ENCODE measurements at places on chromosomes 13 and 19. TPM values are rescaled to one million over a fixed set of nuclear protein-coding genes. Genes with fewer than 3 reads are reported as not detected.

C1QTNF9B gene
- 0.18 TPM for total RNA-seq

LNX2 gene
- 20.2 TPM for total RNA-seq

PDE4A gene
- total RNA-seq, result 3.3 TPM

MYO1F gene
- 16.9 TPM for total RNA-seq

DPF1 gene
- not detected for total RNA-seq

Data from right lobe of liver (tissue), 6 donors.